LNCaP clone FGC (cell line): ENCODE measurements at places on chromosomes 2 and 18.

GRCh38 chr2:151483546-151483945, 73.8 kb downstream of the RIF1 start:
- no peak for DNase-seq

- no peak for DNase-seq
Observed at GRCh38 chr2:240603846-240604245, 17.3 kb downstream of the CAPN10 start.

DNA sequence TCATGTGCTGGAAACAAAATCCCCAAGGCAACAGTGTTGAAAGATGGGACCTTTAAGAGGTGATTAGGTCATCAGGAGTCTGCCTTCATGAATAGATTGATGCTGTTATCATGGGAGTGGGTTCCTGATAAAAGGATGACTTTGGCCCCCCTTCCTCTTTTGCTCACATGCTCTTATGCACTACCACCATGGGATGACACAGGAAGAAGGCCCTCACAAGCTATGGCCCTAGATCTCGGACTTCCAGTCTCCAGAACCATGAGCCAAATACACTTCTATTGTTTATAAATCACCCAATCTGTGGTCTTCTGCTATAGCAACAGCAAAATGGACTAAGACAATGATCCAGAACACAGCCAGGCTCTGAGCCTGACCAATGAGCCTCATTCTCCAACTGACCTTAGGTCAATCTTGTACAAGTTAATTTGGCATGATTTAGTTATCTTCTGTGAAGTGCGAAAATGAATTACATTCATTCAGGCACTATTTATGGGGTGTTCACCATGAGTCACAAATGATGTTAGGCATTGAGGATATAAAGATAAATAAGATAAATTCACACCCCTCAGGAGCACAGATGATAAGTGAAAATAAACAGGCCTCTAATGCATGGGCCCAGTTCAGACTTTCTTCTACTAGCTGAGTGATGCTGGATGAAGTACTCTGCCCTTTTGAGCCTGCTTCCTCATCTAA, 37.7 kb upstream of the NT5C1B start:
- no peak for DNase-seq

DNA sequence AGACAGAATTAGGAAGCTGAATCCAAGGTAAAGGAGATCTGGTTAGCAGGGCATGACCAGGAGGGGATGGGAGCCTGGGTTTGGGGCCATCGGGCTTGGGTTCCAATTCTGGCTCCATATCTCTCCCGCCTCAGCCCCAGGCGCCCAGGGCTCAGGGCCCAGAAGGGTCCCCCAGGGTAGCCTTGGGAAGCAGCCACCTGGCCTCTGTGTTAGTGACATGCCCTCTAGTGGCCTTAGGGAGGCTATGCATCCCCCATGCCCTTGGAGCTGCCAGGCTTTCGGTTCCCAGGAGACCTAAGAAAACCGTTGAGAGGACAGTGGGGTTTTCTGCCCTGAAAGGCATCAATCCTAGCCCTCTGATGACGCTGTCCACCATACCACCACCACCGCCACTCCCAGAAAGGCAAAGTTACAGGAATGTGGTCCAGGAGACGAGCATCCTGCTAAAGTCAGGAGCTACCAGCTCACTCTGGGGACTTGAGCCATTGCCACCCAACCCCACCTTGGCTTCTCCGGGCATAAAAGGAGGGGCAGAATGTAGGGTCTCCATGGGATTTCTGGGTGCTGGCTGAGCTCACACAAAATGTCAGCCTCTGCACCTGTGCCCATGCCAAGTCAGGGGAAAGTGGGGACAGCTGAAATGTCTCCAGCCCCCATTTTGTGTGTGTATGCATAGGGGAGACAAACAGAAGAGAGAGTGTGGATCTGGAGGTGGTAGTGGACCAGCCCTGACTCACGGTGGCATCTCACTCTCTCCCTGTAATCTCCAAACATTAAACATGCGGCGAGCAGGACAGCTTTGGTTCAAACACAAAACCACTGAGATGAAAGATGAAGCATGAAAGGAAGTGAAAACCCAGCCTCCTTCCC, 56.5 kb downstream of the EMX1 start:
- no peak for DNase-seq

GRCh38 chr2:57806449-57806968, 240.1 kb upstream of the VRK2 start:
- DNase-seq, result no peak

DNA sequence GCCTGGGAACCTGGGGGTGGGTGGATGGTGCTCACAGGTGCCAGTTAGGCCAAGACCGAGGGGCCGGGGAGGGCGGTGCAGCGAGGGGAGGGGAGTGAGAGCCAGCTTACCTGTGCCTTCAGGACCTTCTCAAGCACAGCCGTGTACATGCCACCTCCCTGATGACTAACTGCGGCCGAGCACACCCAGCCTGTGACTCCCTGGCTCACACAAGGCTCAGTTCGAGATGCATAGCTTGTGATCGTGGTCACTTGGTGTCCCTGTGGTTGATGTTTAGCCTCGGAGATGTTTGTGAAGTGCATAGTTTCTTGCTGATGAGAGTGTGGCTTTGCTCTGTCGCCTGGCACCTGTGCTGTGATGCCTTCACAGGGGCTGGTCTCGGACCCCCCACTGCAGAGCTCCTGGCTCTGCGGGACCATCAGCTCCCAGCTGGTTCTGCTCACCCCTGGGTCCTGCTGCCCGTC, 84.5 kb upstream of the ODC1 start:
- no peak for DNase-seq

DNA sequence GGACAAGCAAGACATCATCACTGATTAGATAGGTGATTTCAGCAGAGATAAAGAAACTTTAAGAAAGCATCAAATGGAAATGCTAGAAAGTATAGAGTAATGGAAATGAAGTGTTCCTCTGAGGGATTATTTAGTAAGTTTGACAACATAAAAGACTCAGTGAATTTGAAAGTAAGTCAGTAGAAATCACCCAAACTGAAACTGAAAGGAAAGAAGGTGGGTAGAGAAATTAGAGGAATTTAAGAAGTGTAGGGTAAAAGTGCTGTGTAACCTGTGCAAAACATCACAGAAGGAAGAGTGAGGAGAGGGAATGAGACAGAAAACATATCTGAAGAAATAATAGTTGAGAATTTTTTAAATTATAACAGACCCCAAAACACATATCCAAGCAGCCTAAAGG, 343.1 kb downstream of the CBLN2 start:
- no peak for DNase-seq

DNA sequence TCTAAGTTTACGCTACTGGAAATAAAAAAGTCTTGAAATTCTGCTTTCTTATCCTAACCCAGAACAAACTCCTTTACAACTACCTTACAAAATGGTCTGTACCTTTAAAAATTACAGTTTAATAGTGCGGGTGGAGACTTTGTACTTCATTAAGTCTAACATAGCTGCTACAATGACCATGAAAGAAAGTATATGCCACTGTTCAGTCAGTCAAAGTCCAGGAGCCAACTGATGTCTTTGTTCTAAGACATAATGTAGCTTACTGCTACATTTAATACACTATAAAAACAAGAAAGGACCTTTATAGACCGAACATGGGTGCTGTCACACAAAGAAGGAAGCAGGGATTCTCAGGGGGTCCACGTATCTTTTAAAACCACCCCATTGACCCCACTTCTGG, 36.0 kb downstream of the IWS1 start:
- no peak for DNase-seq

DNA sequence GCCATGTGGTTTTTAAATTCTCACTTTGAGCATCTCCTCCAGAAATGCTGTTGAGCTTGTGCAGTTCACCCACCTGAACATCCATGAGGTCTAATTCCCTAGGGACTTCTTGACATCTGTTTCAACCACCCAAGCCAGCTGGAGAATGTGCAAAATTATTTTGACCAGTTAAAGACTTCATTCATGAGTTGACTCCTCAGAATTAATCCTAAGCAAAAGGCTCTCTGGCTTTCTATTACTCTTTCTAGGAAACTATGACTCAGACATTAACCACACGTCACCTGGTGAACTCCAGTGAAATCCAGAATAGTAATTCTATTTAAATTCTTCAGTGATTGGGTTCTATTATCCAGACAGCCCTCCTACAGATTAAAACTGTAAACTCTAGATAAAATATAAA, 247.5 kb downstream of the NBAS start:
- DNase-seq, result no peak
